Activated CD4-positive, alpha-beta T cell treated with anti-CD3 and anti-CD28 coated beads for 1 hour (primary cell): ENCODE measurements at places on chromosomes 16 and 17.

- no peak for DNase-seq
These were observed 23.0 kb upstream of the ABCC3 start for GRCh38 chr17:50611634-50612033.

GRCh38 chr17:76276069-76276431, 10.9 kb downstream of the UBALD2 start:
- DNase-seq: no peak

DNA sequence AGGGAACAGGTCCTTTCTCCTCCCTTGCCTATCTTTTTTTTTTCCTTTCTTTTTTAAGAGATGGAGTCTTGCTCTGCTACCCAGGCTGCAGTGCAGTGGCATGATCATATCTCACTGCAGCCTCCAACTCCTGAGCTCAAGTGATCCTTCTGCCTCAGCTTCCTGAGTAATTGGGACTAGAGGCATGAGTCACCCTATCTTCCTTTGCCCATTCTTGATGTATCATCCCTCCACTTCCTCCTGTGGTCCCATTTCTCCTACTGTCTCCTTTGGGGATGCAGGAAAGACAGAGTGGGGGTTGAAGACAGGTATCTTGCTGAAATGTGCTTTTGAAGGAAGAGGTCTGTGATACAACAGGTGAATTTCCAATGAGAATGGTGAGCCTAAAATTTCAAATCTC, 5.5 kb downstream of the MYO19 start:
- no peak for DNase-seq

- DNase-seq: no peak
These were observed 2.4 kb downstream of the ZNF768 start for GRCh38 chr16:30523768-30524574.

GRCh38 chr17:47013341-47013740, 34.3 kb upstream of the RPRML start:
- DNase-seq: no peak

DNA sequence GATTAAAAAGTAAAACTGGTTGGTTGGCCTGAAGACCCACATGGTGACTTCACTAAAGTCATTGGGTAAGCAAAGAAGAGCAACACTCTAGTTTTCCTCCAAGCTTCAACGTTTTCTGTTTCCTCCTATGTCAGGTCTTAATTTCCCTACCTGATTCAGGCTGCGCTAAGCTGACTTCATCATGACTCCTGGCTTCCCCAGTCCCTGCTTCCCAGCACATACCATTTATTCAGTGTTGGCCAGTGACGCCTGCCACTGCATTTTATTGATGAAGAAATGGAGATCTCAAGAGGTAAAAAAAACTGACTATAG, 645.3 kb downstream of the WWOX start:
- no peak for DNase-seq
